Posterior cingulate gyrus (tissue), 11 donors: ENCODE measurements at places on chromosomes 5 and 9.
A peak's percentile ranks its signal among the peaks of the same experiment; 100 is the strongest.

DNA sequence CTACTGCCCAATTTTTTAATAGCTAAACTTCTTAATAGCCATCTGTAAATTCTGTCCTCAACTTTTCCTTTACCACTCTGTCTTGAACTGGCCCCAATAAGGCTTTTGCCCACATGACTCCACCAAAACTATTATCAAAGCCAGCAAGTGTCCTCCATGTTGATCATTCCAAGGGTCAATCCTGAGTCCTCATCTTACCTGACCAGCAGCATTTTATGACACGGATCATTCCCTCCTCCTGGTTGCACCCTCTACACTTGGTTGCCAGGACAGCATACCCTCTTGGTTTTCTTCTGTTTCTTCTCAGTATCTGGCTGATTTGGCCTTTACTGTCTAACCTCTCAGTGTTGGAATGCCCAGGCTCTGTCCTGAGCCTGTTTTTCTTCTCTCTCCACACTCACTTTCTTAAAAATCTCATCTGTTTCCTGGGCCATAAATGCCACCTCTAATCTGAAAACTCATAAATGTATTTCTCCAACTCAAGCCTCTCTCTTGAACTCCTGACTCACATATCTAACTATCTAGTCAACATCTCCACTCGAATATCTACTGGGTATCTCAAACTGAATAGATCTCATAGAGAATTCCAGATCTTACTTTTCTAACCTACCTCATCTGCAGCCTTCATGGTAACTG, 40.0 kb upstream of the CDC42SE2 start:
- no peak for DNase-seq

GRCh38 chr9:27545471-27545870, 15.9 kb upstream of the MOB3B start:
- DNase-seq, result no peak

- no peak for DNase-seq
Measured at GRCh38 chr5:10133830-10134229, 115.9 kb downstream of the ATPSCKMT start.

DNA sequence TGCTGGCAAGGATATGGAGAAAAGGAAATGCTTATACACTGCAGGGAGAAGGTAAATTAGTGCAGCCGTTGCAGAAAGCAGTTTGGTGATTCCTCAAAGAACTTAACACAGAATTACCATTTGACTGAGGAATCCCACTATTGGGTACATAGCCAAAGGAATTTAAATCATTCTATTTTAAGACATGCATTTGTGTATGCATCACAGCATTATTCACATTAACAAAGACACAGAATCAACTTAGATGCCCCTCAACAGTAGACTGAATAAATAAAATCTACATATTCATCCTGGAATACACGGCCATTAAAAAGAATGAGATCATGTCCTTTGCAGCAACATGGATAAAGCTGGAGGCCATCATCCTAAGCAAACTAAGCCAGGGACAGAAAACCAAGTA, 510.1 kb upstream of the CDH9 start:
- DNase-seq, result no peak

DNA sequence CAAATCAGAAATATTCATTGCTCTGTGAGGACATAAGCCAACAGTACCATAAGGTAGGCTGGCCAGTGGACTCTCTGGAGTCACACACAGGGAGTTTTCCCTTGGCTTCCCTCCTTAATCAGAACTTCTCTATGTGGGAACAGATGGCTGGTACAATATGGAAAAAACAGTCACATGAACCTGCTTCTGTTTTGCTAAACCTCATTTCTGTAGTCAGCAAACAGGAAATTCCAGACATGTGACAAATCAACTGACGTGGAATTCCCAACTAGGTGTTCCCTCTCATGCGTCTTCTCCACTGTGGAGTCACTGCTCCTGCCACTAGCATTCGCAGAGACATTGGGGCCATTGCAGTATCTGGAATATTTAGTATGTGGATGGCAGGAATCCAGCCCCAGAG, 617.6 kb downstream of the KIF4B start:
- no peak for DNase-seq

DNA sequence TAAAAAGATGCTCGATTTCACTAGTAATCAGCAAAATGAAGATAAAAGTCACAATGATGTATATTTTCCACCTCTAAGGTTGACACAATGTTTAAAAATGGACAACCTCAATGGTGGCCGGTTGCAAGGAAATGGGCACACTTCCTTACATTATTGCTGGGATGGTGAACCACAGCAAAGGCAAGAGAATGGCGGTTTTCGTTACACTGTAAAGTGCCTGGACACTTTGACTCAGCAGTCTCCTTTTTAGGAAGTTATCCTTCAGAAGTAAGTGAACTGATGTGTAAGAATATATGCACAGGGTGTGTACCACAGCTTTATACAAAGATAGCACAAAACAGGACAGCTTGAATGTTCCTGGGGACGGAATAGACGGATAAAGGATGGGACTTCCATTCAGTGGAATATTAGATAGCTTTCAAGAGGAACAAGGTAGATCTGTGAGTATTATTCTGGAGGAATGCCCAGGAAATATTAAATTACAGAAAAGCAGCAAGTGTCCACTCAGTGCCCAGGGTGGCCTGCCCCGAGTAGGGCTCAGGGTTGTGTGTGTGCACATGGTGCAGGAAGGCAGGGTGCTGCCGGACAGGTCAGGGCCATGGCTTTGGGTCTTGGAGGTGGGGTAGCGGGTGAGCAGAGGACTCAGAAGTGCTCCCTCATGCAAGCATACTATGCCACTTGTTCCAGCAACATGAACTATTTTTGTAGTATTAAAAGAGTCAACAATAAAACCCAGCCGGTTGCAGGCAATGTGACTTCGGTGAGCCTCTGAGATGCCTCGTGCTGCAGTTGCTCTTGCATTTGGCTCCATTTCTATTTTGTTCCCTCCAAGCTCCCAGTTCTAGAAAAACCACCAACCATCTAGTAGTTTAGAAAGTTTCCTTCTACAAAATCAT, 24.5 kb downstream of the GADD45G start:
- DNase-seq, result no peak

GRCh38 chr5:66701244-66701643, 105.1 kb downstream of the MAST4 start:
- no peak for DNase-seq

- DNase-seq, result no peak
Measured at GRCh38 chr5:155101697-155102096, 88.1 kb downstream of the KIF4B start.

GRCh38 chr9:78236551-78236910, 656 bp downstream of the CEP78 start:
- DNase-seq, result no peak

DNA sequence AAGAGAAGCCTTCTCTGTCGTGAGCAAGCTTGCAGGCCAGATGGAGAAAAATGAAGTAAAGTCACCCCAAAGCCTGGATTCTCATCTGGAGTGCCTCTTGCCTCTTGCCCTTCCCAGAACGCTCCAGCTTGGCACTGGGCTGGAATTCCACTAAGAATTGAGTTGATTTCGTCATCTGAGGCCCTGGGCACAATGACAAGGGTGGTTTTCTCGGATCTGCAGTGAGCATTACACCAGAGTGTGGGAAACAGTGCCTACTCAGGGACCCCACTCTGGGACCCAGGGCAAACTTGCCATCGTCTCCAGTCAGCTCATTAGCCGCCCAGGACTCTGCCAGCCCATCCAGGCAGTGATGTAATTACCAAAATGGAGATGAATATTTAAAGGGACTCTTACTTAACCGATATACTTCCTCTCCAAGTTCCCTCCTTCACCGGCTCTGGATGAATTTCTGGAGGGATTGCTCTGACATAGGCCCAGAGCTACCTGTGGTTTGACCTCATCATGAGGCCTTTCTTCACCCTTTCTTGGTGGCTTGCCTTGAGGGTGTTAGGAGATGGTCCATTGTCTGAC, 44.7 kb upstream of the LCP2 start:
- no peak for DNase-seq

DNA sequence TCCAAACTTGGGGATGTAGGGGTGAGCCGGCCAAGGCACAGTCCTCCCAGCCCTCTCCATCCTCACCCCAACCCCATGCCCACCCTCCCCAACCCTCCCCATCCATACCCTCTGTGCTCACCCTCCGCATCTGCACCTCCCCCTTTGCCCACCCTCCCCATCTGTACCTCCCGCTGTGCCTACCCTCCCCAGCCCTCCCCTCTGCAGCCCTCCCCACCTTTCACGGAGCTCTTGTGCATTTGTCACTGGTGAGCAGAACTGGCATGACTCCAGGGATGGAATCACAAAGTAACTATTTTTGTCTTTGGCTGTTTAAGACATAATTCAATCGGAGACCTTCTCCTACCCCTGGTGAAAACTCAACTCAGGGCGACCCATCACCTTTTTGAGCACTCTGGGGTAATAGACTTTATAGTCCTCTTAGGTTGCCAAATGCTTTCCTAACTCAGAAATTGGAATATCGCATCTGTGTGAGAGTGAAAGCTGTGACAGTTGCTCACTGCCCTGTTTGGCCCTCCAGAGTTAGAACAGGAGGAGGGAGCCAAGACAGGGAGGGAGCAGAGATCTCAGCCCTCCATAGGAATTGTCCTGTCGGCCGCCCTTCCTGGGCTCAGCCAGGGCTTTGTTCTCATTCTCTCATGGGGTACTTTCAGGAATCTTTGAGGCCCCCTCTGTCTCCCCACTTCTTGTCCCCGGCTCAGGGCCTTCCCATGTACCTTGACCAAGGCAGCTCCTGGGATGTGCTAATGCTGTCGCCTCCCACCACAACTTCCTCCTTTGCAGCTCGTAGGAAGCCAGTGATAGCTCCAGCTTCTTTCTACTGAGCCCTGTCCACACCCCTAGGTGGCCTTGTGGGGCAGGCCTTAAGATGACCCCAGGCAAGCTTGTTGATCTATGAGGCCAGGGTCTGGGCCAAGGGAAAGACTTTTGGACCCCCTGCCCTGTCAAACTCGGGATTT, 36.2 kb downstream of the OTULIN start:
- no peak for DNase-seq

GRCh38 chr9:34232201-34232600, 53.4 kb downstream of the UBAP1 start:
- DNase-seq, result no peak

GRCh38 chr5:82487131-82487530, 209.0 kb upstream of the RPS23 start:
- DNase-seq, result no peak

DNA sequence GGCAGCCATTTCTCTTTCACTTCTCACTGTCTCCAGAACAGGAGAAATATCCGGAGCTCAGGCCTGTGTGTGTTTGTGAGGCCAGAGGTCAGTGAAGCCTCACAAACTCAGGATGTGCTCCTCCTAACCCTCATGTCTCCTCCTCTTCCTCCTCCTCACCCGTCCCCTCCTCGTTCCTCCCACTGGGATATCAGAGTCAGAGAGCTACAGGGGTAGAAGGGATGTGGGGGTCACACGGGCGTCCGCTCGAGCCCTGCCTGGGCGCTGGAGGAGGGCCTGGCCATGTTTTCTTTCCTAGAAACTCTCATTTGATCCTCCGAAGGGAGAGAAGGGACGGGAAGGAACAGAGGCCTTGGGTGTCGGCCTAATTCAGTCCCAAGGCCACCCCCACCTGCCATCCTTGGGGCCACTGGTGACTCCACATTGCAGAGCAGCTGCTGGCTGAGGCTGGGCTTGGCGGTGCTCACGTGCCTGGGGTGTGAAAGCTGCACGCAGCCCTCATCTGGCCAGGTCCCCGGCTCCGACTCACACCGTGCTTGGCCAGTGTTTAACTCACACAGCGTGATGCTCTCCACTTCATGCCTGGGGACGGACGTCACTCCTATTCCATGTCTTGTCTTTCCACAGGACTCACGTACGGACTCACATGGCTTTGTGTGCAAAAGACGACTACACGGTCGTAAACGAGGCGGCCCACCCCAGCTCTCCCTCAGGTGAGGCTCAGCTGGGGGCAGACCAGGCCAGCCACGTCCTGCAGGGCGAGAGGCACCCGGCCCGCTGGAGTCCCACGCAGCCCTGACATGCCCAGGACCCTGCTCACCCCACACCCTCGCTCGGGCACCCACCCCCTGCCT, 22.6 kb upstream of the SLC6A19 start:
- no peak for DNase-seq

- no peak for DNase-seq
Measured at GRCh38 chr9:95381221-95381620, 63.7 kb upstream of the FANCC start.

GRCh38 chr9:5336688-5337087, 3.0 kb downstream of the RLN1 start:
- no peak for DNase-seq

GRCh38 chr9:136416427-136416826, 6.0 kb downstream of the PMPCA start:
- no peak for DNase-seq

GRCh38 chr5:152332716-152333460, 72.2 kb downstream of the NMUR2 start:
- DNase-seq, result no peak

DNA sequence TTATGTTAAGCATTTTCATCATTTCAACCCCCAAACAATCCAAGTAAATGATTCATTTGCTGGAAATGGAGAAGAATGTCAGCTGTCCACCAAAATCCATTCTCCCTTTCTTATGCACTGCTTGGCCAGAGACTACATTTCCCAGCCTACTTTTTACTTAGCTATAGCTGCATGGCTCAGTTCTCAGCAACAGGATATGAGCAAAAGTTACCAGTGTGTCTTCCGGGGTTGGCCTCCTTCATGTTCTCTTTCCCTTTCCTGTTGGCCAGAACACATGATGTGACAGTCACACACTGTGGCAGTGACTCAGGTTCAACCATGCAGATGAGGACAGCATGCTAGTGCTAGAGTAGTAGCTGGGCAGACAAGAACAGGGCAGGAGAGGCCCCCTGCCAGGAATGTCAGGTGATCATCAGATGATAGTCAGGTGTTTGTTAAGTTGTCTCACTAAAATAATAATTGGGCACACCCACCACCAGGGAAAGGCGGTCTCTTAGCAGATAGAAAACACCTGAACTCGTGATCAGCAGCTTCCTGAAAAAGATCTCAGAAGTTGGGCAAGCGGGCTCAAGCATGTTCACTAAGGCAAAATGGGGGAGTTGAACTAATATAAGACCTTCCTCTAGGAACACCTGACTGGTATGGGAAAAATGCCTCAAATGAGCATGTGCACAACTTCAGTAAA, 12.2 kb downstream of the GPR150 start:
- DNase-seq, result no peak

- DNase-seq, result peak; percentile 32
Measured at GRCh38 chr9:135345775-135346433, 133.7 kb upstream of the PPP1R26 start.

GRCh38 chr9:100756217-100756616, 178.3 kb downstream of the CAVIN4 start:
- DNase-seq, result no peak

- DNase-seq, result no peak
Measured at GRCh38 chr9:107276966-107277710, 5.9 kb upstream of the RAD23B start.

GRCh38 chr5:75412111-75412990, 75.3 kb downstream of the HMGCR start:
- DNase-seq, result no peak

GRCh38 chr9:71909887-71910649, 925 bp downstream of the ABHD17B start:
- peak; percentile 72 for DNase-seq

GRCh38 chr5:168110384-168110783, 181.1 kb upstream of the WWC1 start:
- no peak for DNase-seq
